ENCODE measurements at places on chromosomes 7 and 10. TPM values are rescaled to one million over a fixed set of nuclear protein-coding genes. Genes with fewer than 3 reads are reported as not detected.

DNA sequence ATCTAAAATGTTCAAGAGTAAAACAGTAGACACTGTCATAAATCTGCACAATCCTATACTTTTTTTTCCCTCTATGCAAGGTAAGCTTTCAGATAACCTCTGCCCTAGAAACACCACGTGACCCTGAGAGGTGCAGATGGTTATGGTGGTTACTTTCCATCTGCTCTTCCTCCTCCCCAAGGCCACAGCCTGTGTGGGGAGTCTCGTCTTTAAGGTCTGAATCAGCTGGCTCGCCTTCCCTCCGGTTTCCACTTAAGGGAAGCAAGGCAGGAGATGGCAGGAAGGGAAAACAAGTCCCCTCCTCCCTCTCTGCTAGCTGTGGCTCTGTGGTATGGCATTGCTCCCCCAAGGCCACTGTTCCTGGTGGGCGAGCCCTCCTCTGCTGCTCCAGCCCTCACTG lies 181.8 kb downstream of the GLI3 start:
- no peak overlapping the region for H3K27ac ChIP-seq
- DNase-seq = no peak
- no peaks in the 10 kb centered on the region for H3K27me3 ChIP-seq
- H3K4me3 ChIP-seq = no peak overlapping the region
- H3K36me3 ChIP-seq = no peaks in the 10 kb centered on the region

CFTR gene
- not detected for total RNA-seq

COL13A1 gene
- total RNA-seq = not detected

NUP205 gene
- 119 TPM for total RNA-seq

- peaks cover 26% of the 10 kb centered on the region for H3K4me1 ChIP-seq
- DNase-seq = no peak
- no peak overlapping the region for H3K4me3 ChIP-seq
- peaks cover 17% of the 10 kb centered on the region for H3K27me3 ChIP-seq
- H3K27ac ChIP-seq = no peak overlapping the region
Observed at GRCh38 chr7:5567790-5568189, 144.2 kb upstream of the TNRC18 start.

GRCh38 chr10:25758041-25758457 lies 176.0 kb upstream of the MYO3A start:
- H3K4me1 ChIP-seq = no peaks in the 10 kb centered on the region
- H3K4me3 ChIP-seq = no peak overlapping the region
- H3K36me3 ChIP-seq = no peaks in the 10 kb centered on the region
- no peak for DNase-seq

LRRC18 gene
- total RNA-seq = not detected

FAM107B gene
- 99.4 TPM for total RNA-seq

- no peaks in the 10 kb centered on the region for H3K27me3 ChIP-seq
- no peak overlapping the region for H3K4me3 ChIP-seq
- H3K36me3 ChIP-seq = peaks cover 5% of the 10 kb centered on the region
- H3K27ac ChIP-seq = no peak overlapping the region
- DNase-seq = no peak
Observed at GRCh38 chr7:58086871-58087535, 637.0 kb downstream of the ZNF716 start.

- H3K27ac ChIP-seq = no peak overlapping the region
- H3K36me3 ChIP-seq = no peaks in the 10 kb centered on the region
- no peaks in the 10 kb centered on the region for H3K27me3 ChIP-seq
Observed at GRCh38 chr7:3835109-3835508, 534.1 kb downstream of the SDK1 start.

DNA sequence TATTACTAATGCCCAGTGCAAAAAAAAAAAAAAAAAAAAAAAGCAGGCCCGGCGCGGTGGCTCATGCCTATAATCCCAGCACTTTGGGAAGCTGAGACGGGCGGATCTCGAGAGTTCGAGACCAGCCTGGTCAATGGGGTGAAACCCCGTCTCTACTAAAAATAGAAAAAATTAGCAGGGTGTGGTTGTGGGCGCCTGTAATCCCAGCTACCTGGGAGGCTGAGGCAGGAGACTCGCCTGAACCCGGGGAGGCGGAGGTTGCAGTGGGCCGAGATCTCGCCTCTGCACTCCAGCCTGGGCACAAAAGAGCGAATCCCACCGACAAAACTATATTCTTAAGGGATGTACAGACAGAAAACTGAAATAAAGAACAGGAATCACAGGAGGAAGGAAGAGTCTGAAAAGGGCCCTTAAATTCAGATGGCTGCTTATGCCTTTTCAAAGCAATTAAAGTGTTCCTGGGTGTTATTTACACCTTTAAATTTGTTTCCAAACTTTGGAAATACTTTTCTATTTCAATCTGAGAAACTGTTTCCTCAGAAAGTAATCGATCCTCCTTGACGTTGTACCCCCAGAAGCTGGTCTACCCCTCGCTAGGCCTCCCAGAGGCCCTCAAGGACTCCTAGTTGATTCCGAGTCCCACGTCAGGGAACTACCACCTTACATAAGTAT lies 2.0 kb upstream of the KMT2E start:
- H3K27me3 ChIP-seq = no peaks in the 10 kb centered on the region
- DNase-seq = peak; percentile 19
- H3K36me3 ChIP-seq = peaks cover 81% of the 10 kb centered on the region
- H3K4me3 ChIP-seq = peak overlapping the region; percentile 91
- peaks cover 35% of the 10 kb centered on the region for H3K4me1 ChIP-seq

- no peaks in the 10 kb centered on the region for H3K36me3 ChIP-seq
- H3K27me3 ChIP-seq = no peaks in the 10 kb centered on the region
- no peaks in the 10 kb centered on the region for H3K4me1 ChIP-seq
Observed at GRCh38 chr7:104288137-104288536, 40.3 kb upstream of the LHFPL3 start.

ZPBP gene
- total RNA-seq = not detected

Measured in activated T-helper 2 cell treated with anti-CD3 and anti-CD28 coated beads, Interferon-gamma antibody, Interleukin-2, Interleukin-4, amounts not matched to agents 10 μg/mL and 5 μg/mL and 100 μg/mL, durations not matched to agents 14 hours and 24 hours and 36 hours (primary cell).